Nephron progenitor cell (in vitro differentiated cells): ENCODE measurements at places on chromosomes 5 and 9.

DNA sequence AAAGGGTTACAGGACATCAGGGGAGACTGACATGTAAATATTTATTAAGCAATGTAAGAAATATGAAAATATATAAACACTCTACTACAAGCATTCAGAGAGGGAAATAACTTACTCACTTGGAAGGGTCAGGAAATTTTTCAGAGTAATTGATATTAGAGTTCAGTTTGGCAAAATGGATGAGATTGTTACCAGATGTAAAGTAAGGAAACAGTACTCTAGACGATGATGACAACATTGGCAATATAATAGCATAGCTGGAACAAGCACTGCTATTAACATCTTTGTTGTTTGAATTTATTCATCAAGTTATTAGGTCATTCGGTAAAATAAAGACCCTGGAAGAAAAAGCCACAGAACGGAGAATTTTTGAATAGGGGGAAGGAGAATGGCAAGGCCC, 49.1 kb downstream of the GNA14 start:
- H3K27ac ChIP-seq = no peak overlapping the region
- peaks cover 1% of the 10 kb centered on the region for H3K27me3 ChIP-seq
- DNase-seq = no peak
- peaks cover 19% of the 10 kb centered on the region for H3K4me1 ChIP-seq

GRCh38 chr5:14669975-14670374, 5.5 kb downstream of the OTULIN start:
- no peak overlapping the region for H3K27ac ChIP-seq
- H3K36me3 ChIP-seq = peaks cover 19% of the 10 kb centered on the region
- no peak for DNase-seq
- H3K4me3 ChIP-seq = no peak overlapping the region
- H3K27me3 ChIP-seq = no peaks in the 10 kb centered on the region

- H3K4me3 ChIP-seq = no peak overlapping the region
- H3K4me1 ChIP-seq = peaks cover 18% of the 10 kb centered on the region
- no peaks in the 10 kb centered on the region for H3K36me3 ChIP-seq
- H3K27me3 ChIP-seq = peaks cover 10% of the 10 kb centered on the region
- no peak for DNase-seq
Measured at GRCh38 chr9:78997296-78997695, 574.5 kb upstream of the TLE4 start.

- no peak for DNase-seq
- H3K27ac ChIP-seq = no peak overlapping the region
- H3K4me3 ChIP-seq = no peak overlapping the region
- peaks cover 27% of the 10 kb centered on the region for H3K4me1 ChIP-seq
- no peaks in the 10 kb centered on the region for H3K36me3 ChIP-seq
- peaks cover 6% of the 10 kb centered on the region for H3K27me3 ChIP-seq
Measured at GRCh38 chr5:142661143-142661542, 24.7 kb downstream of the FGF1 start.

DNA sequence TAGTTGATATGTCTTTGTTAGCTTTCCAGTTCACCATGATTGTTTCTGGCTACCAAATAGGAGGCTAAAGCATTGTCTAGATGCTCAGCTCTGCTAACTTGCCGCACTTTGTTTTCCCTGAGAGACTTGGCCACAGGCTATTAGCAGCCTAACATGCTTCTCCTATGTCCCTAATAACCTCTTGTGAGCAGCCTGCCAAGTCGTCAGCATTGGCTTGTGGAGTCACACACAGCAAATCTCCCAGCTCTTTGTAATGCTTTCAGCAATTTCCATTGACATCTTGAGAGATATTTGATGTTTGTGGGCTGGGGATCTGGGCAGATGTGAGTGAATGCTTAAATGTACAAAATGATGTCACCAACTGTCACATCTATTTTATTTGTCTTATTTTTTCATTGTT, 346.9 kb downstream of the KDM4C start:
- H3K4me3 ChIP-seq = no peak overlapping the region
- H3K36me3 ChIP-seq = peaks cover 32% of the 10 kb centered on the region

DNA sequence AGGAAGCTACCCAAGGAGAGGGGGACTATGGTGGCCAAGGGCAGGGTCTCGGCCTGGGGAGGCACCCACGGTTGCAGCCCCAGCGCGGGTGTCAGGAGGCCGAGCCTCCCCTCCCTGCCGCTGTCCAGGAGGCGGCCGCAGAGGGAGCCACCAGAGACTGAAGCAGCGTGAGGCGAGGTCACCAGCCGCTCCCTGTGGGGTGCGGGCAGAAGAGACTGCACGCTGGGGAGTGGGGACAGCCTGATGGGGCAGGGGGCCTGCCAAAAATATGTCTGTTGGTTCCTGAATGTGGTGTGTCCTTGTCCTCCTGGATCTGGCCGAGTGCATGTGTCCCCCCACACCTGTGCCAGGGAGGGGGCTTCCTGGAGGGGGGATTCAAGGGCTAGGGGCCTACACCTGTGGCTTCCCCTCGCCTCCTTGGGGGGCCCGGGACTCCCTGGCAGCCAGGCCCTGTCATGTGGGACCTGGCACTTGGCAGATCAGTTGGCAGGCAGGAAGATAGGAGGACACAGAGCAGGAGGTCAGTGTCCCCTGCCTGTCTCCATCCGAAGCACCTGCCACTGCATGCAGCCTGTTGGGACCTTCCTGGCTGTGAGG, 131.2 kb downstream of the DAB2IP start:
- H3K4me3 ChIP-seq = no peak overlapping the region
- H3K36me3 ChIP-seq = peaks cover 39% of the 10 kb centered on the region
- H3K27ac ChIP-seq = peak overlapping the region; percentile 79

- H3K27ac ChIP-seq = no peak overlapping the region
- no peak for DNase-seq
- peaks cover 10% of the 10 kb centered on the region for H3K4me1 ChIP-seq
- H3K27me3 ChIP-seq = peaks cover 3% of the 10 kb centered on the region
Measured at GRCh38 chr5:38720554-38721361, 125.1 kb upstream of the OSMR start.
